ENCODE measurements at places on chromosomes 3 and 15.

DNA sequence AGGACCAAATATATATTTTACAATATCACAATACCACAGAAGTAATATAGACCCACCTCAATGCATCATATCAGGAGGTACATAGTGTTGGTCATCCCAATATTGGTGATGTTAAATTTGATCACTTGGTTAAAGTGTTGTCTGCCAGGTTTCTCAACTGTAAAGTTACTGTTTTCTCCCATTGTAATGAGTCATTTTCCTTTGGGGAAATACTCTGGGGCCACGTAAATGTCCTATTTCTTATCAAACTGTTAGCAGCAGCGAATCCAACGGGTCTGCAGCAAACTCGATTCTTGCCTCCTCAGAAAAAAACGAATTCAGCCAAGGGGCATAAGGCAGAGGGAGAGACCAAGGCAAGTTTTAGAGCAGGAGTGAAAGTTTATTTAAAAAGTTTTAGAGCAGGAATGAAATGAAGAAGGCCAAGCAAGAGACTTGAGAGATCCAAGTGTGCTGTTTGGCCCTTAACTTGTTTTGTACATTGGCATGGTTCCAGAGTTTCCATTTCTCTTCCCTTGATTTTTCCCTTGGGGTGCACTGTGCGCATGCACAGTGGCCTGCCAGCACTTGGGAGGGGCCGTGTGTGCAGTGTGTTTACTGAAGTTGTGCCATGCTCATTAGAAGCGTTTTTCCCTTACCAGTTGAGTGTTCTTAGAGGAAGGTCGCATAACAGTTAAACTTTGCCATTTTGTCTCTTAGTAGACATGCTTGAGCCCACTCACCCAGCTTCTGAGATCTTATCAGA is 512.5 kb downstream of the AGBL1 start:
- no peak for DNase-seq

- DNase-seq: no peak
Measured at GRCh38 chr3:126180477-126181397, at the start of gene ALDH1L1. ALDH1L1 (minus strand) TSS chr3:126180586; CDS start chr3:126160979, 19,607 bp downstream.

- no peak for DNase-seq
Measured at GRCh38 chr15:86164232-86164898, 84.7 kb downstream of the AGBL1 start.

GRCh38 chr3:102374863-102375634 is 59.8 kb upstream of the ZPLD1 start:
- DNase-seq: no peak

DNA sequence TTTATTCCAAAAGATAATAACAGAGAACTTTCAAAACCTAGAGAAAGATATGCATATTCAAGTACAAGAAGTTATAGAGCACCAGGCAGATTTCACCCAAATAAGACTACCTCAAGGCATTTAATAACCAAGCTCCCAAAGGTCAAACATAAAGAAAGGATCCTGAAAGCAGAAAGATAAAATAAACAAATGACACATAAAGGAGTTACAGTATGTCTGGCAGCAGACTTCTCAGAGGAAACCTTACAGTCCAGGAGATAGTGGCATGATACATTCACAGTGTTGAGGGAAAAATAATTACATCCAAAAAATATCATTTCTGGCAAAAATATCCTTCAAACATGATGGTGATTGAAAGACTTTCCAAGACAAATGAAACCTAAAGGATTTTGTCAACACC is 185.8 kb upstream of the POU1F1 start:
- DNase-seq: no peak

GRCh38 chr3:176741664-176742047 is 455.6 kb downstream of the TBL1XR1 start:
- DNase-seq: no peak

DNA sequence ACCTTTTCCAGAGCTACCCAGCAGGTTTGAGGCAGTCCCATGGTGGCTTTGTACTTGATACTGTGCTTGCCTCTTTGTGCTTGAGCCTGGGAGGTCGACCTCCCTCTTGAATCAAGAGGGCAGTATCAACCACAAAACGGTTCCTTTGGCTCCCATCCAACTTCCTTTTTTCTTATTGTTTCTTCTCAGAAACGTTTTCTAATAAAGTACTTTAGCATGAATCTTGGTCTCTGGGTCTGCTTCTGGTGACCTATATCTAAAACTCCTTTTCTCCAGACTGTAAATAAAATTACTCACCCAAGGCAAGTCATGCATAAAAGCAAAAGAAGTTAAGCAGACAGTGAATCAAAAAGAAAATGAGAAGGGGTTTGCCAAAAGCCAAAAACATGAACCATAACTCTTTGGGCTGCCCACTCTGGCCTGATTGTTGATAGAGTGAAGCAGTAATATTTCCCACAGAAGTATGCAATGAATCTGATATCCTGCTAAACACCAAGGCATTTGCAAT is 112.2 kb upstream of the SLC4A7 start:
- no peak for DNase-seq

GRCh38 chr15:70793694-70794093 is 30.3 kb upstream of the UACA start:
- DNase-seq: no peak

DNA sequence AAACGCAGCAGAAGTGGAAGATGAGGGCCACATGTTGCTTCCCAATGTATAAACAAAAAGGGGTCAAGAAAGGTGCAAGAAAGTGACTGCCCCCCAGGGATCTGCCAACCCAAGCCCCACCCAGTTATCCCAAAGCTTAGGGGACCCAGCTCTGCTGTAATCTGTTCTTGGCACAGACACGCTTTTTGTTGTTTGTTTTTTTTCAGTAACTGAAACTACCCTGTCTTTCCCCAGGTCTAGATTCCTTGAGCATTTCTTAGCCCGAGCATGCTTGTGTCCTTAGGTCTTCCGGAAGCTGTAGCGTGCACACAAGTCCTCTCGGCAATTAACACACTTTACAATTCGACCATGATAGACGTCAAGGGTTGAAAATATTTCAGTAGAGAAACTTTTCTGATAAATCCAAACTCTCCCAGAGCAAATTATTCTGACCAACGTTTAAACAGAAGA is 8.5 kb upstream of the PPARG start:
- no peak for DNase-seq

DNA sequence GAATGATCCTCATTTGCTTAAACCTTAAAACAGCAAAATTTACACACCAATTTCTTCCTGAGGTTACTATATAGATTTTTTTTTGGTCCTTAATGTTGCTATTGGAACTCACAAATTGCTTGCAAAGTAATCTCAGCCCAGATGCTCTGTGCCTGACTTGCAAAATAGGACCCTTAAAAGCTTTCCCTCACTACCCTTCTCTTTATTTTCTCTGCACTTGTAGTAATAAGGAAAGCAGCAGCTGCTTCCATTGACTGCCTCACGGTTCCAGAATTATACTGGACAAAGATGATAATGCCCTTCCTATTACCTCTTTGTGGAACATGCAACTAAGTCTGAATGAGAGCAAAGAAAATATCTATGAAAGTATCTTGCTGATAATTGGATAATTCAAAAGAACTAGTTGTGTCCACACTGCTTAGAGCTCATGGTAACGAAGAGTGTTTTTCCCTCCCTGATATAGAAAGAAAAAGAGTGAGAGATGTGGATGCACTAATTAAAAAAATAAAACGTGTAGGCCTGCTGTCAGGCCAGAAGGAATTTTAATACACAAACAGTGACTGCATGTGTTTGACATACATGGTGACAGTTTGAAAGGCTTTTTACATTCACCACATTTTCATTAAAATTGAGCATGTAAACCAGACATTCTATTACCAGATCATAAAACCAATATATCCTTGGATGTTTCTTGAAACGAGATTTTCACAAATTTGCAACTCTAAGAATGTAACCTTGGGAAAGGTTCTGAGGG is 783.1 kb downstream of the GBE1 start:
- no peak for DNase-seq

GRCh38 chr3:131811481-131811880 is 223.3 kb downstream of the CPNE4 start:
- no peak for DNase-seq

GRCh38 chr3:167066977-167067786 is 312.9 kb downstream of the ZBBX start:
- no peak for DNase-seq

- DNase-seq: no peak
Measured at GRCh38 chr15:43268111-43269105, 1.7 kb upstream of the TGM5 start.

- DNase-seq: no peak
Measured at GRCh38 chr3:134808835-134809234, 13.8 kb downstream of the EPHB1 start.

GRCh38 chr3:25218362-25218761 is 209.7 kb upstream of the RARB start:
- DNase-seq: no peak

GRCh38 chr3:86984271-86984670 is 6.7 kb downstream of the VGLL3 start:
- DNase-seq: no peak

DNA sequence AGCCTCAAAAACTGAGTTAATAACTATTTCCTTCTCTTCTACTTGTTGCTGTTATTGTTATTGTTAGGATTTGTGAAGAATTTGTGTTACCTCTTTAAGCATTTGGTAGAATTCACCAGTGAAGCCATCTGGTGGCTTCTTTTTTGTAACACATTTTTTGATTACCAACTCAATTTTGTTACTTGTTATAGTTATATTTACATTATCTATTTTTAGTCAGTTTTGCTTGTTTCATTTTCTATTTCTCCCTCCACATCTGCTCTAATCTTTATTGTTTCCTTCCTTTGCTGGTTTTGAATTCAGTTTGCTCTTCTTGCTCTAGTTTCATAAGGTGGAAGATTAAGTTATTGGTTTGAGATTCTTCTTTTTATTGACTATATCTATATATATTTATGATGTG is 3.7 kb upstream of the SLC9C1 start:
- DNase-seq: no peak

GRCh38 chr3:179819379-179819778 is 166.5 kb downstream of the USP13 start:
- DNase-seq: no peak

DNA sequence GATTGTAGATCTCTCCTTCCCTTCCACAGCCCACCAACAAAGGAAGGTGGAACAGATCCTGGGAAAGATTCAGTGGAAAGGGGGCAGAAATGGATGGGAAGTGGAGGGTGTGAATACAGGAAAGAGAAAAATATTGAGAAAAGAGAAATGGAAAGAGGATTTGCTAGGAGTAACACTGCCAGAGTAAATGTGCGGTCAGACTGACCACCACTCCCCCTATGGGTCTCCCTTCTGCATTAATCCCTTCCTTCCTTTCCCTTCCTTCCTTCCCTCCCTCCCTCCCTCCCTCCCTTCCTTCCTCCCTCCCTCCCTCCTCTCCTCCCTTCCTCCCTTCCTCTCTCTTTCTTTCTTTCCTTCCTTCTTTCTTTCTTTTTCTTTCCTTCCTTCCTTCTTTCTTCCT is 12.0 kb upstream of the COMMD2 start:
- no peak for DNase-seq

GRCh38 chr15:41575282-41575681 is 16.3 kb downstream of the TYRO3 start:
- DNase-seq: no peak

DNA sequence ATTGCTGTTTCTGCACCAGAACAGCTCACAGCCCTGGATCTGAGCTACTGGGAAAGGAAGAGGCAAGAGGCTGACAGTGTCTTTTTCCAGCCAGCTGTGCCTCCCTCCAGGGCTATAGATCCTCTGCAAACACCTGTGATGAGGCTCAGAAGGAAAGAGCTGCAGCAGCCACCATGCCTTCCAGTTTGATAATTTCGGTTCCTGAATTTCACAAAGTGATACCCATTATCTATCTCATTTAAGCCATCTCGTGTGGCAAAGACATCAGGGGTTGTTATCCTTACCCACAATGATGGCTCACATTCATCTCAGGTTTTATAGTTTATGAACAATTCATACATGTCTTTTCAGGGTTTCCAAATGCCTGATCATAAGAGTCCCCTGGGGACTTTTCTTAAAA is 1.8 kb upstream of the LARP6 start:
- no peak for DNase-seq

DNA sequence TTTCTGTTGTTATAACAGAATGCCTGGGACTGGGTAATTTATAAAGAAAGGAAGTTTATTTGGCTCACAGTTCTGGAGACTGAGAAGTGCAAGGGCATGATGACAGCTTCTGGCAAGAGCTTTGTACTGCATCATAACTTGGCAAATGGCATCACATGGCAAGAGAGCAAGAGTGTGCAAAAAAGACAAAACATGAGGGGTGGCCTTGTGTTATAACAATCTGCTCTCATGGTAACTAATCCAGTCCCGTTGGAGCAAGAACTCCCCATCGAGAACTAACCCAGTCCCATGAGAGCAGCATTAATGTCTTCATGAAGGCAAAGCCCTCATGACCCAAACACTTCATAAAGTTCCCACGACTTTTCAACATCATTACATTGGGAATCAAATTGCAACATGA is 23.2 kb downstream of the SCN11A start:
- DNase-seq: no peak

DNA sequence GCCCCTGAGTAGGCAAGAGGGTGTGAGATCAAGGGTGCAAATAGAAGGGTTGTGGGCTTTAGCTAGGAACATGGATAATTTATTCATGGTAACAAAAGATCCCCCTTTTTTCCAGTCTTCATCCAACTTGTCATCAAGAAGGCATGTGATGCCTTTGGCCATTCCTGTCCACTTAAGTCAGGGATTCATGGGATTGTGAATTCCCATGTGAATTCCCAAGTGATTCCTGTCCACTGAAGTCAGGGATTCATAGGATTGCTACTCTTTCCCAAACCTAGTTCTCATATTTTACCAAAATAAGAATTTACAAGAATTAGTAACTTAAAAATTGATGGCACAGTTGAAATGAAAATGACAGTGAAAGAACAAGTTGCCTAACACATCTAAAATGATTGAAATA is 40.8 kb downstream of the HMG20A start:
- DNase-seq: no peak

DNA sequence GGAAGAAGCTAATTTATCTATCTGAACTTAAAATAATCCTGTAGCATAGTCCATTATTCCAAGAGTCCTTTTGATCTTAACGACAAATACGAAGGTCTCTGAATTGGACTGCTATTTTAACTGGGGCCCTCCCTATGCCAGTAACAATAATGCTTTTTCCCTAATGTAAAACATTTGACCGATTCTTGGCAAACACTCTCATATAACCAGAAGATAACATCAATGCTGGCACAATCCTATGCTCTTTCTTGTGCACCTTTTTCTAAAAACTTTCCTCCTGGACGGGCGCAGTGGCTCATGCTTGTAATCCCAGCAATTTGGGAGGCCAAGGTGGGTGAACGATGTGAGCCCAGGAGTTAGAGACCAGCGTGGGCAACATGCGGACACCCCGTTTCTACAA is 3.9 kb downstream of the LRRFIP2 start:
- DNase-seq: no peak

DNA sequence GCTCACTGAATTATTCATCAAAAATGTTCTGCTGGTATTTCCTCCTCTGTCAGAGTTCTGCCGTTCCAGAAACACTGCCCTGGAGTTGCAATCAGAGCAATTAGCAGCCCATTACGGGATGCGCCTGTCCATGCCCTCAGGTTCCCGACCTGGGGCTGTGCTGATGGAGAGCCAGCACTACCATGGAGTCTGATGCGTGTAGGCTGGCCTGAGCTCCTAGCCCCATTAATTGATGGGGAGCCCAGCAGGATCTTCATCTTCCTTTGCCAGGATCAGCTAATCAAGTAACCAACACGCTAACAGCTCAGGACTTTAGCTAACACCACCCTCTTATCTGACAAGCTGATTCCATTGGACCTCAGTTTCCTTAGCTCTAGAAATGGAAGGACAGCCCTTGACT is 164.2 kb downstream of the ABHD5 start:
- no peak for DNase-seq

- DNase-seq: no peak
Measured at GRCh38 chr3:180183346-180183745, 146.6 kb upstream of the PEX5L start.

Data from cortex of kidney (tissue), 1 donor.